Naive thymus-derived CD8-positive, alpha-beta T cell (primary cell): ENCODE measurements at places on chromosomes 3 and 15. TPM values are rescaled to one million over a fixed set of nuclear protein-coding genes. Genes with fewer than 3 reads are reported as not detected.

The TAGLN3 gene
- total RNA-seq = not detected

The GP9 gene
- total RNA-seq = not detected

The REC114 gene
- total RNA-seq = not detected

The TIGIT gene
- 5.0 TPM for total RNA-seq

The C3orf22 gene
- total RNA-seq = not detected

The C3orf49 gene
- not detected for total RNA-seq

The KLHL40 gene
- total RNA-seq = not detected

The PLSCR5 gene
- not detected for total RNA-seq

The LTF gene
- total RNA-seq = not detected

The FMN1 gene
- 0.19 TPM for total RNA-seq

DNA sequence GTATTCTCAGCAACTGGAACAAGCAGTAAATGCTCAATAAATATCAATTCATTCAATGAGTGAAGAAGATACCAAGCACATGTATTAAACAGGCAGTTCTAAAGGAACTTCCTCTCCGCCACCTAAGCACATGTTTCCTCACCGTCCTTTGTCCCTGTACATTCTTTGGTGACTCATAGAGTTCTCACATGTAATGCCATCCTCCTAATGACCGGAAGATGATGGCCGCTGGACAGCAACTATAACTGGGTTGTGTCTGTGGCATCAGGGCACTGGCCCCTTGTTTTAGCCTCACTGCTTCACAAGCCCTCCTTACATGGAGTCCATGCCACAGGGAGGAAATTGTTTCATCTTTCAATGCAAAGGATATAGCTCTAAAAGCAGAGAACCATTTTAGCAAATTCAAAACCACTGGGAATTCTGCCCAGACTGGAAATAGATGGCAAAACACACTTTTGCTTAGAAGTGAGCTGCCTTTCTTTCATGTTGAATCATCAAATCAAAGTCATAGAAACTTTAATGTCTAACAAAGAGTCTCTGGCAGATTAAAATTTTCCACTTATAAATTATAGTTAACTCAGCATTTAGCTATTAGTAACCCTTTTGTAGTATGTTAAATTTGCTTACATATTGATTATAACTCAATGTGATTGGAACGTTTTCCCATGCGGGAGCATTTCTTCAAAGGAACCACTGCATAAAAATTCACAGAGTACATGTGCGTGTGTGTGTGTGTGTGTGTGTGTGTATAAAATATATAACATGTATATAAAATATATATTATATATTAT is 74.1 kb downstream of the GAP43 start:
- DNase-seq = no peak

GRCh38 chr15:78243491-78243941 is 9.2 kb upstream of the ACSBG1 start:
- no peak for DNase-seq

GRCh38 chr15:80114114-80114513 is 38.7 kb upstream of the FAH start:
- no peak for DNase-seq

DNA sequence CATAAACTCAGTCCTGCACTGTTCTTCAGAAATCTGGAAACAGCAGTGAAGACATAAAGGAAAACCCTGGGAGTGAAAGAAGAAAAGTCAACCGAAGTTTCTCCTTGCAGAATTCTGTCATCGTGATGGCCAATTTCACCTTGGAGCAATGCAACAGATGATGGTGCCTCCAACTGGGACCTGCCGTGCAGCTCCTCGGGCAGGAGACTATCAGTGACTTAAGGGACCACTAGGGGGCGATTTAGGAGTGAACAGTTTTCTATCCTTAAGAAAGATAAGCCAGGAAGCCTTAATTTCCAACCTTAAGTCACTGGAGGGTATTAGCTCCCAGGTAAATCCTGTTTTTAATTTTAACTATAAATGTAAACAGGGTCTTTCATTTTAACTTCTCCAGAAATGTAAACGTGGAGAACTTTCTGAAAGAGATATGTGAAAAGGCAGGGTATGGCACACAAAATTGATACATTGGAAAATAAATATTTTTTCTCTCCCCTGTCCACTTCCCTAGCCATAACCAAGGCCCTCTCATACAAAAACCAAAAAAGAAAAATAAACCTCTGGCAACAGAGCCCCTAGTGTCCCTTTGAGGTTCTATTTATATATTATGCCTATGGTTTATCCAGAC is 116.3 kb downstream of the PDZRN3 start:
- no peak for DNase-seq

GRCh38 chr15:69531665-69532027 is 79.0 kb downstream of the RPLP1 start:
- no peak for DNase-seq

- no peak for DNase-seq
Measured at GRCh38 chr3:156207802-156208685, 87.7 kb downstream of the KCNAB1 start.

- DNase-seq = no peak
Measured at GRCh38 chr3:9208605-9209152, 40.8 kb downstream of the SRGAP3 start.

- DNase-seq = no peak
Measured at GRCh38 chr3:4729061-4729973, 236.2 kb downstream of the ITPR1 start.

DNA sequence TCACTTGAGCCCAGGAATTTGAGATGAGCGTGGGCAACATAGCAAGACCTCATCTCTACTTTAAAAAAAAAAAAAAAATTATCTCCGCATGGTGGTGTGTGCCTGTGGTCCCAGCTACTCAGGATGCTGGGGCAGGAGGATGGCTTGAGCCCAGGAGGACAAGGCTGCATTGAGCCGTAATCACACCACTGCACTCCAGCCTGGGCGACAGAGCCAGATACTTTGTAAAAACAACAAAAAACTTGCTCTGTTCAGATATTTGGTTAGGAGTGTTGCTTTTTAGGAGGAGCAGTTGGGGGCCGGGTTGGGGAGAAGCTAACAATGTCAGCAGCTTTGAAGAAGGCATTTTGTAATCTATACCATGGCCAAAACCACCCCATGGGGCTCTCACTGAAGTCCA is 4.1 kb downstream of the GCNT3 start:
- no peak for DNase-seq

DNA sequence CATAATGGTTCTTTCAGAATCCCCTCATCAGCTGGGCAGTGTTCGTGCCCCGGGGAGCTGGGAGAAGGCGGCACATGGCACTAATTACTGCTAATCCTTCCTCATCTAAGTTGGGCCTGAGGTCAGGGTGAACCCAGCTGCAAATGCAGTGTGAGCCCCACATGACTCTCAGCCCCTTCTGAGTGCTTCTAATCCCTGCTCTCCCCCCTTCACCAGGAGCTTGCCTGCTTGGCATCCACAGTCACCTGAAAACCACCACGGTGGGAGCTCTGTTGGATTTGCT is 455 bp upstream of the TRPM1 start:
- no peak for DNase-seq

DNA sequence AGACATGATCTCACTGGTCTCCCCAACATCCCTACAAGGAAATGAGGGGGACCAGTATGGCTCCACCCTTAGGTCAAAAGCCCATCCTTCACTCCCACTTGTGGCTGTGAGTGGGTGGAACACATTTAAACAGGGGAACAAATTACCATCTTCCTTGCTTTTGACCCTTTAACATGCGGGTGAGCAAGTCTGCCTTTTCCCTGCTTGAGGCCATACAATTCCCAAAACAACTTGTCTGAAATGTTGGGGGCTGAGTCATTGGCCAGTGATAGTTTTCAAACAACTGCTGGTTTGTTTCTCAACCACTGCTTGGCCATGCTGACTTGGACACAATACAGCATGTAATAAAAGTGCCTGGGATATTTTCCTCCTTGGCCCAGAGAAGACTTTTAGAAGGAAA is 39.6 kb downstream of the COL8A1 start:
- no peak for DNase-seq

DNA sequence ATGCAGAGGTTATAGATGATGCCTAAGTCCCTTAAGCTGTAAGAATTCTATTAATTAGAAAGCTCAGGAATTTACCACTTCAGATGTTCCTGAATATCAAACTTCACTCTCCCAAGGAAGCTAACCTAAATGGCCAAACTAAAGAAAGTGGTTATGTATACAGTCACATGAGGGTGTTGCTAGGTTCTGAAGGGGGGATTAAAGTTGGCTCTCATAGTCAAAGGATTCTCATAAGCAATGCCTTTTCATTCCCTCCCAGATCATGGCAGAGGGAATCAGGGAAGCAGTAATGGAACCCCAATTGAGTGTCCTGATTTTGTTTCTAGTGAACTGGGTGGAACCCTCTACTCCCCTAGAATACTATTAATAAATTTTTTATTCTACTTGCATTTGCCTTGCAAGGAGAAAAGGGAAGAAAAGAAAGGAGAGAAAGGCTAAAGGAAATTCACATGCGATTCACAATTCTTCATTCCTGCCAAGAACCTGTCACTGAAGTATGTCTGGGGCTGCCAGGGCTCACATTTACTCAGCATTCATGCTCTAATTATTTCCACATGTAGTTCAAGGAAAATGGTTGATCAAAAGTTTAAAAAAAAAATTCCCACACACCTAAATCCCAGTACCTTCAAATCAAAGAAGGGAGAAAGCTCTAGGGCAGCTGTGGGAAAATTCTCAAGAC is 25.1 kb downstream of the FSTL1 start:
- no peak for DNase-seq

GRCh38 chr3:25468866-25469319 is 40.8 kb downstream of the RARB start:
- no peak for DNase-seq

DNA sequence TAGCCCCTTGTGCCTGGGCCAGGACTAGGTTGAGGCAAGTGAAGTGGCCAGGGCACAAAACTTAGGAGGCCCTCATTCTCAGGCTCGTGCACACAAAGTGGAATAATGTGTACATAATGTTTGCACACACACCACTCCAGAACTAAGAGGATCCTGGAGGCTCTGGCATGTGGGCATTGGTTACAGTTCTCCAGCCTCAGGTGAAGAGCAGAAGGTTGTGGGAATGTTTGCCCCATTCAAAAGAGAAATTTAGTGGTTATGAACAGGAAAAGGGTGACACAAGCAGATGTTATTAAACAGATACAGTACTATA is 31.3 kb downstream of the ASB7 start:
- no peak for DNase-seq

GRCh38 chr15:55564347-55565145 is 23.6 kb downstream of the PYGO1 start:
- DNase-seq = no peak
